ENCODE measurements at places on chromosomes 16 and 17.
A peak's percentile ranks its signal among the peaks of the same experiment; 100 is the strongest.

DNA sequence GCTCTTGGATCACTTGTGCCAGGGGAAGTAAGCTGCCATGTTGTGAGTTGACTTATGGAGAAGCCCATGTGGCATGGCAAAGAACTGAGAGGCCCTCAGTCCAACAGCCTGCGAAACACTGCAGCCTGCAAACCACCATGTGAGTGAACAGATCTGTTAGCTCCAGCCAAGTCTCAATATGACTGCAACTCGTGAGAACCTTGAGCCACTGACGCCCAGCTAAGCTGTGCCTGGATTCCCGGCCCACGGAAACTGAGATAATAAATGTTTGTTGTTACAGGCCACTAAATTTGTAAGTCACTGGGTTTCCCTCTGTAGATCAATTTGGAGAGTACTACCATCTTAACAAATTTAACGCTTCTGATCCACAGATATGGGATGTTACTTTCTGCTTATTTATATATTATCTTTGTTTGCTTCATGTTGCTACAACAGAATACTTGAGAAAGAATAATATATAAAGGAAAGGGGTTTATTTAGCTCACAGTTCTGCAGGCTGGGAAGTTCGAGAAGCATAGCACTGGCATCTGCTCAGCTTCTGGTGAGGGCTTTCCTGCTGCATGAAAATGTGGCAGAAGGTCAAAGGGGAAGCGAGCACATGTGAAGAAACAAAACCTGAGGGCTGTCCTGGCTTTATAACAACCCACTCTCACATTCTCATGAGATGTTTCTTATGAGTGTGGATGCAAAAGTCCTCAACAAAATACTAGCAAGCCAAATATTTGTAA, 29.4 kb upstream of the ATP2A3 start:
- DNase-seq, result no peak

- DNase-seq, result no peak
These were observed 883 bp upstream of the TAF15 start for GRCh38 chr17:35808240-35808961.

DNA sequence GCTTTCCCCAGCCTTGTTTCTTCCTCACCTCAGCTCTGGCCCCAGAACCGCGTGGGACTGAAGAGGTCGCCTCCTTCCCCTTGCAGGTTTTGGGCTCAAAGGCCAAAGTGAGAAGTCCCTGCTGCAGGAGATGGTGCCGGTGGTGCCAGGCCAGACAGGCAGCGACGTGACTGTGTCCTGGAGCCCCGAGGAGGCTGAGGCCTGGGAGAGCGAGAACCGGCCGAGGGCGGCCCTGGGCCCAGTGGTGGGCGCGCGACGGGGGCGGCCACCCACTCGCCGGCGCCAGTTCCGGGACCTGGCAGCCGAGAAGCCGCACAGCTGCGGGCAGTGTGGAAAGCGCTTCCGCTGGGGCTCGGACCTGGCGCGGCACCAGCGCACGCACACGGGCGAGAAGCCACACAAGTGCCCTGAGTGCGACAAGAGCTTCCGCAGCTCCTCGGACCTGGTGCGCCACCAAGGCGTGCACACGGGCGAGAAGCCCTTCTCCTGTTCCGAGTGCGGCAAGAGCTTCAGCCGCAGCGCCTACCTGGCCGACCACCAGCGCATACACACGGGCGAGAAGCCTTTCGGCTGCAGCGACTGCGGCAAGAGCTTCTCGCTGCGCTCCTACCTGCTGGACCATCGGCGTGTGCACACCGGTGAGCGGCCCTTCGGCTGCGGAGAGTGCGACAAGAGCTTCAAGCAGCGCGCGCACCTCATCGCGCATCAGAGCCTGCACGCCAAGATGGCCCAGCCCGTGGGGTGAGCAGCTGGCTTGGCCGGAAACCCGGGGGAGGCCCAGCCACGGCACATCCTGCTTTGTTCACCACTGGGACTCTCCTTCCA, 6.0 kb downstream of the ZNF213 start:
- DNase-seq, result no peak

GRCh38 chr16:86476956-86477534, 33.3 kb upstream of the FOXF1 start:
- DNase-seq, result no peak

GRCh38 chr17:54795046-54795445, 105.6 kb upstream of the TOM1L1 start:
- DNase-seq, result no peak

- DNase-seq, result peak; percentile 36
These were observed 53.2 kb downstream of the CDYL2 start for GRCh38 chr16:80751167-80751566.

DNA sequence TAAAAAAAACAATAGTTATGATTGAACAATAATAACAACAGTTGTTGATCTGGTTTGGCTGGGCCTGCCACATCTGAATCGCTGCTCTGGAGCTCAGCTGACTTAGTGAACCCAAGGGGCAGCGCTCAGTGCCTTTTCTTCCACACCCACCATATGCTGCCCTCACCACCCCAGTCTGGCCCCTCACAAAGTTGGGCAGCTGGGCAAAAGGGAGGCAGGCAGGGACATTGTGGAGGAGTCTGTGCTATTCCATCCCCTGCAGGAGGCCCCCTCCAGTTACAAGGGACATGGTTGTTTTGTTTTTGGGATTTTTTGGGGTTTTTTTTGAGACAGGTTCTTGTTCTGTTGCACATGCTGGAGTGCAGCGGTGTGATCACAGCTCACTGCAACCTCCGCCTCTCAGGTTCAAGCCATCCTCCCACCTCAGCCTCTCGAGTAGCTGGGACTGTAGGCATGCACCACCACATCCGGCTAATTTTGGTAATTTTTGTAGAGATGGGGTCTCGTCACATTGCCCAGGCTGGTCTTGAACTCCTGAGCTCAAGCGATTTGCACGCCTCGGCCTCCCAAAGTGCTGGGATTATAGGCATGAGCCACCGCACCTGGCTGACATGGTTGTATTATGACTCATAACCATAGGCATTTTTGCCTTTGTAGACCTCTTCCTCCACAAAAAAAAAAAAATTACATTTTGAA, 8.6 kb upstream of the PECAM1 start:
- no peak for DNase-seq
